ENCODE measurements at places on chromosomes 3 and 15. TPM values are rescaled to one million over a fixed set of nuclear protein-coding genes. Genes with fewer than 3 reads are reported as not detected.

DNA sequence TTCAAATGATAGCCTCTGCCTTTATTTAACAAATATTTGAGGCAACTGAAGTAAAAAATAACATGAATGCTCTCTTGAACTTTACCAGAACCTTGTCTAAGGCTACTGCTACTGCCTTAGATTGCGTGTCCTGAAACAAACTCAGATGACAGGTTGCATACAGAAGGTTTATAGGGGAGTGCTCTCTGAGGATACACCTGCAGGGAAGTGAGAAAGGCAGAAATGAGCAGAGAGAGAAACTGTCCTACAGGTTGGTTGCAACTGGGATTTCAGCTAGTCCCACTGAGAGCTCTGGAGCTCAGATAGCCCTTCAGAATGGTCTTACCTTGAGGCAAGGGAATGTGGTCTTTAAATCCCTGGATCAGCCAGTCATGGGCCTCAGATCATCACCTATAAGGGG, 165.5 kb downstream of the IL5RA start:
- no peak overlapping the region for H3K4me3 ChIP-seq
- no peaks in the 10 kb centered on the region for H3K36me3 ChIP-seq
- no peaks in the 10 kb centered on the region for H3K4me1 ChIP-seq
- no peak for DNase-seq
- H3K27ac ChIP-seq: no peak overlapping the region

Gene PRR20G
- total RNA-seq: not detected

Gene CHD2
- total RNA-seq: 135 TPM

DNA sequence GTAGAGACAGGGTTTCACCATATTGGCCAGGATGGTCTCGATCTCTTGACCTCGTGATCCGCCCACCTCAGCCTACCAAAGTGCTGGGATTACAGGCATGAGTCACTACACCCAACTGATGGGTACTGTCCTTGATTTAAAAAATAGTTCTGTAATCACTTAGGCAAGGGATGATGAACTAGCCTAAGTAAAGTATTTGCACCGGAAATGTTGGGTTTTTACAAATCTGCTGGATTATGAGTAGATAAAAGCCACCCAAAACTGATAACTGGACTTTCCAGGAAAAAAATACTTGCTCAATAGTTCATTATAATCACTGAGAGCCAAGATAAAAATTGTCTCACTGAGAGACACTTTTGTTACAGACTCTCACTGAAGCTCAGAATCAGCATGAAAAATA, 218.0 kb downstream of the WNT5A start:
- H3K27ac ChIP-seq: no peak overlapping the region
- H3K36me3 ChIP-seq: no peaks in the 10 kb centered on the region
- H3K27me3 ChIP-seq: no peaks in the 10 kb centered on the region
- H3K4me3 ChIP-seq: no peak overlapping the region

Gene STARD9
- 9.4 TPM for total RNA-seq

DNA sequence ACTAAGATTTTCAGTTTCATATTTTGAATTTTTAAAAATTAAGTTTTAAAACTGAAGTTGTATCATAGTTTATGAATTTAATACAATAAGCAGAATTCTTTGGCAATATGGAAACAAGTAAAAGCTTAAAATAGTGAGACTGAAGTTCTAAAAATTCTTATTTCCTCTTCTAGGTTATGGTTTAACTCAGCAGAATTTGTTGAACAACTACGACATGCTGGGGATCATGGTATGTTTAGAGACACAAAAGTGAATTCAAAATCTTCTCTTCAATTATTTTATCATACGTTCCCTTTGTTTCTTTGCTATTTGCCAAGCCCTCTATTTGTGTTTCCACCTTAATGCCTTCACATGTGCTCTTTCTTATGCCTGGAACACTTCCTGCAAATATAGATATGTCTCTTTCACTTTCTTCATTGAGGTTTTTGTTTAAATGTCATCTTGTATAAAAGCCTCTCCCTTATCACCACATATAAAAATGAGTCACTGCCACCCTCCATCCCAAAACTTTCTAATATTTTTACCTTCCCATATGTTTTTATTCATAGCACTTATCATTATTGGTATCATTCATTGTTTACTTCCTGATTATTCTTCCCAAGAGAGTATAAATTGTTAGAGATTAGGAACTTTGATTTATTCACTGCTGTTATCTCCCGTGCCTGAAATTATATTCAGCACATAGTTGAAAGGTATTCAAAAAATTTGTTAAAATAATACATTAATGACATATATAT, 6.4 kb downstream of the SUCNR1 start:
- no peak overlapping the region for H3K27ac ChIP-seq
- DNase-seq: no peak
- H3K4me3 ChIP-seq: no peak overlapping the region

DNA sequence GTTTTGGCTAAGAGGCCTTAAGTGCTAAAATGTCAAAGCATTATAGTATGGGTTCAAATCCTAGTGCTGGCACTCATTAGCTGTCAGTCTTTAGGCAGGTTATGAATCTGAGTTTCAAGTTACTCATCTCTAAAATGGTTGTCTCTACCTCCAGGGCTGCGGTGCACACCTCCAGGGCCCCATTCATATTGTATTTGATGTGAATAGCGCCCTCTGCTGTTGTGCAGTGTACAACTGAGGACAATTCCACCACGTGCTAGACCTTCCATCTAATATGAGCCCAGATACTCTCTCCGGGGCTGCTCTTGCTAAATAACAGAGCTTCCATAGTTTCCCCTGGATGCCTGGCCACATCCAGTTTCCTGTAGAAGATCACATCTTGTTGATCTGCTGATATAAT, 54.3 kb downstream of the OXNAD1 start:
- H3K36me3 ChIP-seq: peaks cover 71% of the 10 kb centered on the region
- DNase-seq: no peak
- no peaks in the 10 kb centered on the region for H3K27me3 ChIP-seq
- H3K4me3 ChIP-seq: no peak overlapping the region
- H3K27ac ChIP-seq: no peak overlapping the region

- no peaks in the 10 kb centered on the region for H3K4me1 ChIP-seq
- no peaks in the 10 kb centered on the region for H3K27me3 ChIP-seq
- H3K27ac ChIP-seq: no peak overlapping the region
- no peak overlapping the region for H3K4me3 ChIP-seq
Observed at GRCh38 chr3:170467007-170467406, 48.3 kb downstream of the CLDN11 start.

GRCh38 chr15:39434163-39434562, 146.7 kb upstream of the THBS1 start:
- no peak overlapping the region for H3K4me3 ChIP-seq
- H3K36me3 ChIP-seq: no peaks in the 10 kb centered on the region
- DNase-seq: no peak
- peaks cover 21% of the 10 kb centered on the region for H3K4me1 ChIP-seq

DNA sequence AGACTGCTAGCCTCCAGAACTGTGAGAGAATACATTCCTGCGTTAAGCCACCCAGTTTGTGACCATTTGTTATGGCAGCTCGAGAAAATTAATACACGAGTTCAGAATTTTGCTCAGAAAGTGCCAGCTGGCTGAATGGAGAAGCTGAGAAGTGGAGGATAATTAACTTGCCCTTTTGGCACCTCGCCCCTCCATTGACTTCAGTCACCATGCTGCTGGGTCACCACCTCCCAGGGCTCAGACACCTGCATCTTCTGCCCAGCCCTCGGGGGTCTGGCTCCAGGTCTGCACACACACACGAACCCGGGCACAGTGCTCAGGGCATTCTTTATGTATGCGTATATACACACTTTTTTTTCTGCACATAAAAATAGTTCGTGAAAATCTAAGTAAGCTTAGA, 32.0 kb downstream of the AMOTL2 start:
- DNase-seq: no peak
- H3K27me3 ChIP-seq: no peaks in the 10 kb centered on the region
- no peak overlapping the region for H3K27ac ChIP-seq
- no peaks in the 10 kb centered on the region for H3K4me1 ChIP-seq
- H3K4me3 ChIP-seq: no peak overlapping the region

DNA sequence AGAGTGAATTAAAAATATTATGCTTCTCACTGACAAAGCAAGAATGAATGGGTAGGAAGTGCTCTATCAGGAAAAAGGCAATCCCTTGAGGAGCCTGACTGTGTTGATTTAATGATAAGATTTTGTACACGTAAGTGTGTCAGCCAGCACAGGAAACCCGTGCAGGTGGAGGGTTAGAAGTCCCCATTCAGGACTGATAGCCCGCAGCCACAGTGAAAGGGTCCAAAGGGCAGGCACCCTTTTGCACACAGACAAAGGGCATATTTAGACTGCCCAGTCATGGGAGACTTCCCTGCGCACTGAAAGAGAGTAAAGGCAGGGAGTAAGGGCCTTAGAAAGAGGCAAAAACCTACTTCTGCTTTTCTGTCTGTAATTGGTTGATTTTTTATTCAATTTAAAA, 26.4 kb upstream of the SKIL start:
- DNase-seq: no peak
- H3K4me1 ChIP-seq: no peaks in the 10 kb centered on the region
- no peaks in the 10 kb centered on the region for H3K27me3 ChIP-seq
- no peaks in the 10 kb centered on the region for H3K36me3 ChIP-seq

DNA sequence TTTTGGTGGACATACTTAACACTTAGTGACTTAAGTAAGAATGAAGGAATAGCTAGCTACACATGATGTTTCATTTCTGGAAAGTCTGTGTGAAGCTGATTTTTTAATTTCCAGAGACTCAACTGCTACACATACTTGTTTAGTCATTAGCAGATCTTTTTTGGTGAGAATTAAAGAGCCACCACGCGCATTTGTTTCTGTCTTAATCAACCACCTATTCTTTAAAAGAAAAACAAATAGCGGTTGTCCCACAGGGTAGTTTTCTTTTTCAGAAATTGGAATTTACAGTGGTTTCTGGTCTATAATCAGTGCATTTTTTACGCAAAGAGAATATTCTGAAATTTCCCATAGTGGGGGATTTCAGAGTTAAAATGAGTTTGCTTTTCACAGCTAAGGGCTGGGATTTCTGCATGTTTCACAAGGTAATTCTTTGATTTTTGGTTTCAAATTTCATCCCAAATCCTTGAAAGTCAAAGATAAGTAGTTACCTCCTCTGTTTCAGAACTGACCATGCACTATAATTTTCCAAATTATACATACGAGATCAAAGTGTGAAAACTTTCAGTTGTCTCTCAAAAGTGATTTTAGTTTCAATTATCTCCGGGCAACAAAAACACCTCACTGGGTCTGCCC, 631.0 kb upstream of the GRM7 start:
- H3K27me3 ChIP-seq: no peaks in the 10 kb centered on the region
- H3K36me3 ChIP-seq: no peaks in the 10 kb centered on the region
- H3K4me3 ChIP-seq: no peak overlapping the region
- H3K4me1 ChIP-seq: no peaks in the 10 kb centered on the region

DNA sequence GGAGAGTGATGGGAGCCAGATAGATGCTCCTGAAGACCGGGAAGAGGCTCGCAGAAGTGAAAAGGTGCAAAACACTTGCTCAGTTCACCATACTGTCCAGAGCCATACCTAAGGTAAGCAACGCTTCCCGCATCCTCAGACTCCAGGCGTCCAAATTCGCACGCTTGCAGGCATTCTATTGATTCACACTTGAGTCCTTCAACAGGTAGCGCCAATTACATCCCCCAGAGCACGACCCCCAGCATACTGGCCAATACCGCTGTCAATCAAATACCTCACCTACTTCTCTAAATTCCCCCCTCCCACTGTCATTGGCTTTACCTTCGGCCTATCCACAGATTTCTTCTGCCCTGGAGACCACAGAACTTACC, 361 bp upstream of the STXBP5L start:
- no peak for DNase-seq
- no peaks in the 10 kb centered on the region for H3K36me3 ChIP-seq
- peaks cover 20% of the 10 kb centered on the region for H3K4me1 ChIP-seq
- H3K4me3 ChIP-seq: peak overlapping the region; percentile 27
- peaks cover 35% of the 10 kb centered on the region for H3K27me3 ChIP-seq
- H3K27ac ChIP-seq: no peak overlapping the region

DNA sequence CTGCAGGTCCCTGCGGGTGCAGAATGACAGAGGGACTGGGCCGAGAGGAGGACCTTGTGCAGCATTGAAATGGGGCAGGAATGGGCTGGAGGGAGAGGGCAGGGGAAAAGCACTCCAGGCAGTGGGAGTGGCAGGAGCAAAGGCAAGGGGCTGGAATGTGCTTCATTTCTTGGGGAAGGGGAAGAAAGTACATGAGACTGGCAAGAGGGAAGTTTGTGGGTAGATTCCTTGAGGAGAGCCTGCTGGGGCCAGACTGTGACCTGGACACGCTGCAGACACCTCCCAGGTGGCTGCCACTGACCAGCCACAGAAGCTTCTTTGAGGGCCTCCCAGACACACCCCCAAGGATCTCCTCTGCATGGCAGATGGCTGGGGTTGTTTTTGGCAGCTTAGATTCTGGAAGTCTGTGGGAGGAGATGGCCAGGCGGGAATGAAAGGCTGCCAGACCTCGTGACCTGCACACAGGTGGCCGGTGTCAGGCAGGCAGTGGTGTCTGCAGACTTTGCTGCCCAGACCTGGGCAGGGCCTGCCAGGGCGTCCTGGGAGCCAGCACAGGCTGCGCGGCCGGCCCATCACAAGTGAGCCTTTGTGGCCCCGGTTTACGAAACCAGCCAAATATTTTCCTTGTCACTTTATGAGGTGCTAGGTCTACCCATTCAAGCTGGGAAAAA, 53.1 kb downstream of the SPSB4 start:
- H3K4me3 ChIP-seq: no peak overlapping the region
- peak; percentile 21 for DNase-seq
- no peak overlapping the region for H3K27ac ChIP-seq
- no peaks in the 10 kb centered on the region for H3K36me3 ChIP-seq

Gene PLA1A
- 10.6 TPM for total RNA-seq

DNA sequence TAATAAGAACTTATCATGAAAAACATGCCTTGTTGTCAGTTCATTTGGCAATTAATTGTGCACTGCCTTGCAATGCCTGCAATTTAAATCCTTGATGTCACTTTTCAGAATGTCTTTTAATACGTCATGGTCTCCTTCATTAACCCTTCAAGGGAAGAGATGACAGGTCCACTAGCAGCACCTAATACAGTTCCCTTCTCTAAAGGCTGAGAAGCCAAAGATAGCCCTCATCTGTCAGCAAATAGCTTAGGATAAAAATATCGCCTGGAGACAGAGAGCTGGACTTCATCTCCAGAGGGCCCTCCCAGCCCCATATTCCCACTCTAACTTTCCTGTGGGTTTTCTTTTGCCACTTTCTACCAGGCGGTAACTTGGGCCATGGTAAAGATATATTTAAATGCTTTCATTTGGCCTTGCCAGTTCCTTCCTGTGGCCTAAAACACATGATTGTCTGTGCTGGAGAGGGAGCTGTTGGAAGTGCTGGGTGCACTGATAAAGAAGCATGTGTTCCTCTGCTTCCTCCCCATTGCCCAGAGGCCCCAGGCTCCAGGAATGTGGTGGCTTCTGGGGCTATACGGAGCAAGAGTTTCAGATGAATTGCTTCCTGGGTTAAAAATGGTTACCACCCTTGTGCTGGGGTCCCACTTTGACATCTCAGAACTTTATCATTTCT, 76.3 kb upstream of the UMPS start:
- no peak for DNase-seq
- H3K27ac ChIP-seq: no peak overlapping the region
- no peaks in the 10 kb centered on the region for H3K4me1 ChIP-seq
- no peak overlapping the region for H3K4me3 ChIP-seq

Gene CGNL1
- 31.2 TPM for total RNA-seq

- peaks cover 31% of the 10 kb centered on the region for H3K36me3 ChIP-seq
- H3K27ac ChIP-seq: peak overlapping the region; percentile 95
- H3K4me3 ChIP-seq: no peak overlapping the region
- H3K4me1 ChIP-seq: peaks cover 36% of the 10 kb centered on the region
Observed at GRCh38 chr3:172515130-172515918, 7.9 kb downstream of the TNFSF10 start.

Gene THSD4
- 24.6 TPM for total RNA-seq

Gene LIPH
- 76.0 TPM for total RNA-seq
